ENCODE measurements at places on chromosomes 6 and 20. TPM values are rescaled to one million over a fixed set of nuclear protein-coding genes. Genes with fewer than 3 reads are reported as not detected.

GRCh38 chr20:34534391-34535165 lies 18.4 kb downstream of the DYNLRB1 start:
- peaks cover 11% of the 10 kb centered on the region for H3K4me1 ChIP-seq
- H3K36me3 ChIP-seq, result peaks cover 64% of the 10 kb centered on the region
- no peak overlapping the region for H3K27ac ChIP-seq
- H3K4me3 ChIP-seq, result no peak overlapping the region

- no peak for DNase-seq
- H3K4me1 ChIP-seq, result no peaks in the 10 kb centered on the region
- H3K27me3 ChIP-seq, result no peaks in the 10 kb centered on the region
- no peak overlapping the region for H3K27ac ChIP-seq
Measured at GRCh38 chr6:144853603-144854002, 568.5 kb downstream of the UTRN start.

GRCh38 chr20:63766695-63767426 lies 27.3 kb downstream of the SLC2A4RG start:
- H3K4me1 ChIP-seq, result no peaks in the 10 kb centered on the region
- no peak overlapping the region for H3K4me3 ChIP-seq
- no peaks in the 10 kb centered on the region for H3K36me3 ChIP-seq

GRCh38 chr6:82602776-82603175 lies 239.2 kb downstream of the TPBG start:
- no peak overlapping the region for H3K4me3 ChIP-seq
- H3K4me1 ChIP-seq, result no peaks in the 10 kb centered on the region
- no peaks in the 10 kb centered on the region for H3K27me3 ChIP-seq
- H3K27ac ChIP-seq, result no peak overlapping the region
- DNase-seq, result no peak
- no peaks in the 10 kb centered on the region for H3K36me3 ChIP-seq

The CTAGE9 gene
- not detected for total RNA-seq

The SCUBE3 gene
- 0.30 TPM for total RNA-seq
